ENCODE measurements at places on chromosomes 11 and 22.

DNA sequence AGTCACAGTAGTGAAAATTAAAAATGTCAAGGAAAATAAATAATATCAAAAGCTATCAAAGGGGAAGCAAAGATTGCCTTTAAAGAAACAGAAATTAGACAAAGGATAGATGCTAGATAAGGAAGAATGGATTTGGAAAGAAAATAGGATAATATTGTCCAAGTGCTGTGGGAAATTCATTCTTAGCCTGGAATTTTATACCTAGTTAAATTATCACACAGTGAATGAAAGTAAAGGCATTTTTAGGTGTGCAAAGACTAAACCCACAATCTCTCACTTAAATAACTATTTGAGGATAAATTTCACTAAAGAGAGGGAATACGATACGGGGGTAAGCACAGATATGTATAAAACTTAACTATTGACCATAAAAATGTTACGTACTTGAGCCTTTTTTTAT is 511.1 kb downstream of the TMEM135 start:
- DNase-seq, result no peak

DNA sequence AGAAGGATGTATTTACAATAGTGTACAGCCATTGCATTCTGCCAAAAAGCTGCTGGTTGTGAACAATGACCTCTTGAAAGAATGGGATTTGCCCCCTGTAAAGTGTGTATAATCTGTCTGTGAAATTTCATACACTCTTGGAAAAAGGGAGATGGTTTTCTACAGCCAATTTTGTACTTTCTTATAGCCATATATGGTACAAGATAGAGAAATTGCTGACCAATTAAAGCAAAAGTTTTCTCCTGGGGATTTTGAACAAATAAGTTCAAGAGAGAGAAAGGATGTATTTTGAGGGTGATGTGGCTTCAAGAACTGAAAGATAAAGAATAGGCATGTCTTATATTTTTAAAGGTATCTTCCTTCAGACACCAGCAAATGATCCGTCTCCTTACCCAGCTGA is 211.0 kb downstream of the NAV2 start:
- DNase-seq, result no peak

DNA sequence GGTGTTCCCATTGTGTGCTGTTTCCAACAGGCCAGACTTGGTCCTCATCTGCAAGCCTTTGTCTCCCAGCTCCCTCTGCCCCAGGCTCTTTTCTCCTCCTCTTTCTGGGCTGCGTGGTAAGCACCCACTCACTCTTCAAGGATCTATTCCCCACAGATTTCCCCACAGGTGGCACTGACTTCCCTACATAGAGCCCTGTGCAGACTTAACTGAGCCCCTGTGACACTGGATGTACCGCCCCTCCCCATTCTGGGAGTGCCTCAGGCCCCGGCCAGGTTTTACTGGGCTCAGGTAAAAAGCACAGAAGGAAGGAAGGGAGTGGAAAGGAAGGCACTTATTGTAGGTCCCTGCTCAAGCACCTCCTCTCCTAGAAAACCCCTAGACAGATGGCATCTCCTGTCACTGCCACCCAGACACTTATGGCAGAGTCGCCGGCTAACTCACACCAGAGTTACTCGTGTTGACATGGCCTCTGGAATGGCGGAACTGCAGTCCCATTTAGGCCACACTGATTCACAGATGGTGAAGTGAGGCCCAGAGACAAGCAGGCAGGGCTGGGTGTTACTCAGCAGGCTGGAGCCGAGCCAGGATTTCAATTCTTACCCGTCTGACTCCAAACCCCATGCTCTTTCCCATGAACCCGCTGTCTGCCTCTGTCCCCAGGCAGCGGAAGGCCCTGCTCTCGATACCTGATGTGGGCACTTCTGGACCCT is 47.2 kb downstream of the LRRC32 start:
- no peak for DNase-seq

DNA sequence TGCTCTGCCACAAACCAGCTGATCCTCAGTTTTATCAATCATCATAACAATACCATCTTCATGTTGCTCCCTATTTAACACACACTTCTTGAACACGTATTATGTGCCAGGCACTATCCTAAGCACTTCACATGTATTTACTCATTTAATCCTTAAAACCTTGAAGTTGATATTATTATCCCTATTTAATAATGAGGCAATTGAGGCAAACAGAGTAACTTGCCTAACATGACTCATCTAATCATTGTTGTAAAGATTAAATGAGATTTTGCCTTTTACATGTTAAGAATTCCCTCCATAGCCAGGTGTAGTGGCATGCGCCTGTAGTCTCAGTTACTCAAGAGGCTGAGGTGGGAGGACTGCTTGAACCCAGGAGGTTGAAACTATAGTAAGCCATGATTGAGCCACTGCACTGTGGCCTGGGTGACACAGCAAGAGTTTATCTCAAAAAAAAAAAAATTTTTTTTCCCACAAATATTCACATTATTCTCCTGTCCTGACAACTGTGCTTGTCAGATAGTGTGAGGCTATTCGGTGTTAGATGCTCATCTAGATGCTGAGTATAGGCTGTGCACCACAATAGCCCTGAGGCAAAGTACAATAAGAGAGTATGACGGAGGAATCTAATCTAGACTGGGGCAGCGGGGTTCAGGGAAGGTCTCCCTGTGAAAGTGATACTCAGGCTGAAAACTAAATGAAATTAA is 13.4 kb downstream of the CKAP5 start:
- DNase-seq, result no peak

DNA sequence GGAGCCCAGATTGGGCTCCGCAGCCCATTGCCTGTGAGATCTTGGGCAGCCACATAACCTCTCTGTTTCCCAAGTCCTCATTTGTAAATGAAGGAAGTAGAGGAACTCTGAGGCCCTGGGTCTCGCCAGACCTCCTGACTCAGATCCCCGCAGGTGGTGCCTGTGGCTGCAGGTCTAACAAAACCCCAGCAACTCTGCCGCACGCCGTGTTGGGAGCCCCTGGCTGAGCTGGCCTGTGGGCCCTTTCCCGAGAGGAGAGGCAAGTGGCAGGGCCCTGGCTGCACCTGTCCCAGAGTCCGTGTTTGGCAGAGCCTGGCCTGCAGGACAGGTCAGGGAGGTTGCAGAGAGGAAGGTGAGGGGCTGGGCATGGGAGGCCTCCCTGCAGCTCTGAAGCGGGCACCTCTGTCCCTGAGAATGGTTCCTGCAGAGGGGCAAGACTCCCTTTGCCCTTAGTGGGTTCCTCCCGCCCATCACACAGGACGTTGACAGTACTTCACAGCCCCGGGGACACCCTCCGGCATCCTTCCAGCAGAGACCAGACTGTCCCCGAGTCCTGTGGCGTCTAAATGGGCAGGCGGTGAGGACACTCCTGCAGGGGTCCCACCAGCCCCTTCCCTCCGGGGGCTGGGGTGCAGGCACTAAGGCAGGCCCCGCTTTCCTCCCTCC is 67.7 kb downstream of the ARHGAP8 start:
- no peak for DNase-seq

GRCh38 chr22:48886604-48887393 is 940.9 kb downstream of the BRD1 start:
- DNase-seq, result no peak

DNA sequence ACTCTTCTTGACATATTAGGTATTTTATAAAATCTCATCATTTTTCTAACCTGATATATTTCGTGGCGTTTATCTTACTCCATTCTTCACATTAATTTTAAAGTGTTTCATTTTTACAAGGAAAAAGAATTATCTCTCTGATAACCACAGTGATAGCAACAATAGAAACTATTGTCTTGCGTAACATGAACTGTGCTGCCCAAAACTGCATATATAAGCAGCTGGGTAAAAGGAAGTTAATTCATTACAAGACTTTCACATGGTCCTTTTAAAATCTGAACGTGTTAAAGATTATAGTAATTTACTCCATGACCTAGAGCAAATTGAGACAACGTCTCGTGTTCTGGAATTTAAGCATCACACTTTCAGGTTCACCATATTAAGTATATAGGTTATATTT is 210.4 kb upstream of the GRIA4 start:
- DNase-seq, result no peak

DNA sequence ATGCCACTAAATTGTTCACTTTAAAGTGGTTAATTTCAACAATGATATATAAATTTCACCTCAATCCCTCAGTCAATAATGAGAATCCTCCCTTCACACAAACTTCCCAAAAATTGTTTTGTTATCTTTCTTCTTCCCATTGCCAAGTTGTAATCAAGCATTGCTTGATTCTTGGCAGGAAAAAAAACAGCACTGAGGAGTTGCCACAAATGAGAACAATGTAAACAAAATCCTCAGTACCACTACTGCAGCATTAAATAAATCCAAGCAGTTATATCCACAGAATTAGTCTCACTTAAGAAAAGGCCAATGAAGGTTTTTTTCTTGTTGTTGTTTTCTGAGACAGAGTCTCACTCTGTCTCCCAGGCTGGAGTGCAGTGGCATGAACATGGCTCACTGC is 38.2 kb downstream of the FAM168A start:
- no peak for DNase-seq

DNA sequence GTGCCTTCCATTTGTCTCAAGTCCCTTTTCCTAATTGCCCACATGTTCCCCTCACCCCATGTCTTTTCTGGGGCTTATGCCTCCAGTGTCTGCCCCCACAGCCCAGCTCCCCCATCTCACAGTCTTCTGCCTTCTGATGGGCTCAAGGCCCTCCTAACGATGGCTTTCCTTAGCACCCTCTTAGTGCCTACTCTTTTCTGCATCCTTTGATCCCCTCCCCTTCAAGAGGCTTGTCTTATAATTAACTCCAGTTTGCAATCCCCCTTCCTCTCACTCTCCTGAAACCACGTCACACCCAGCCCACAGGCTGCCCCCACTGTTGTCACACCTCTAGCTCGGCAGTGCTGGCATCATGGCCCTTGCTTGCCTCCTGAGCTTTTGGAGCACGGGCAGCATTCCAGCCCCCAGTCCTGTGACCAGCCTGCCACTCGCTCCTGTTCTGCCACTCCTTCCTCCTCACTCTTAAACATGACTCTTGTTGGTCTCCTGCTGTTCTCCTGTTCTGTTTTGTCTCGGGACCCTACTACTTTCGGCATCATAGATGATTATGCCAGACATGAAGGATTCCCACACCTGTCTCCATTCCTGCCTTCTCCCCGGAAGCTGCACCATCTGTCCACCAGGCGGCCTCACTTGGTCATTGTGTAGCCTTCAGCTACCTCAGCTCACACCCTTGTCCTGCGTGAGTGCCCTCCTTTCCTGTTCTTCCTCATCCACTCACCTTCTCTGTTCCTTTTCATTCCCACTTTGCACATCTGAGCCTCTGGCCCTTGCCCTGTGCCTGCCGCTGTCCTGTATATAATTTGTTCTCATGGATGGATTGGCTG is 26.1 kb downstream of the UBE2L3 start:
- DNase-seq, result no peak

DNA sequence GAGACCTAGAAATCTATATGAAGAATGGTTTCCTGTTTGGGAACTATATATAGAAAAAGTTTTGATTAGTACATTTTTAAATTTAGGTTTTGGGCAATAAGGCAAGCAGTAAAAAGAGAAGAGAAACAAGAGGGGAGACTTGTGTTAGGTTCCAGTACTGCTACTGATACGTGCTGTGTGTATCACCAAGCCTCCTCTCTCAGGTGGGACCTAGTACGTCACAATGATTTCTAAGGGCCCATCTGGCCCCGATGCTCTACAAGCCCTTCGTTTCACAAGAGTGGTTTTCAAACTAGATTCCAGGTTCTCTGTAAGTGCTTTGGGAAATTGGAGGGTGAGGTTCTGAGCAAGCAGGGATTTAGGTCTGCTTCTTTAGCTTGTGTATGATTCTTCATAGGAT is 39.2 kb downstream of the USP35 start:
- DNase-seq, result no peak

DNA sequence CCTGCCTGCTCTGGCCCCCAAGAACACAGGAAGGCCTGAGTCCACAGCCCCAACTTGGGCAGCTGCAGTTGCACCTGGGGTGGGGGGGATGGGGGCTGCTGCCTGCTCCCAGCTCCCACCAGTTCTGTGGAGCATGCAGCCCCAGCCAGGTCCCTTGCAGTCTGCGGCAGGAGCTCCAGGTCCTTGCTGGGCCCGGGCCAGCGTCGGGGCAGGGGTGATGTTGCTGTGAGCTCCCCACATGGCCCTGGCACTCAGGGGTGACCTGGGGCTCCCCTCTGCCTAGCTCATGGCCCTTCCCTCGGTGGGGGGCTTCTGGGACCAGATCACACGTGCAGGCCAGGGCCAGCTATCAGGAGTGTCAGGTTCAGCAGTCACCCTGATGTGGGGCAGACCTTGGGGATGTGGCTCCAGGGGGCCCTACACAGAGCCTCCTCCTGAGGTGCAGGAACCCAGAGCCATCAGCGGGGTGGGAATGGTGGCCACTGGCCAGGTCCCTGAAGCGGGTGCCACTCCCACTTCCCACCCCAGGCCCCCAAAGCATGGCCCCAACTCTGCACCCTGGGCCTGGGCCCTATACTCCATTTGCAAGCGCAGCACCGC is 10.4 kb upstream of the MED17 start:
- DNase-seq, result no peak

GRCh38 chr22:45867118-45867905 is 109.7 kb downstream of the WNT7B start:
- no peak for DNase-seq

DNA sequence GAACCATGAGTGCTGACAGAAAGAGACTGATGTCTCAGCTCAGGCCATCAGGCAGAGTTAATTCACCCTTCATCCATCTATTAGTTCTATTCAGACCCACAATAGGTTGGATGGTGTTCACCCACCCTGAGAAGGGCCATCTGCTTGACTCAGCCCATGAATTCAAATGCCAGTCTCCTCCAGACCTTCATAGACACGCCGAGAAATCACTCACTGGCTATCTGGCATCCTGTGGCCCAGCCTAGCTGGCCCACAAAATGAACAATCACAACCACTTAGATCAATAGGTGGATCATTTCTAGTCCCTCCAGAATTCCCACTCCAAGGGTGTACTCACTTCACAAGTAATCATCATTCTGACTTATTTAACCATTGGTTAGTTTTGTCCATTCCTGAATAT is 58.2 kb downstream of the MYEOV start:
- no peak for DNase-seq

DNA sequence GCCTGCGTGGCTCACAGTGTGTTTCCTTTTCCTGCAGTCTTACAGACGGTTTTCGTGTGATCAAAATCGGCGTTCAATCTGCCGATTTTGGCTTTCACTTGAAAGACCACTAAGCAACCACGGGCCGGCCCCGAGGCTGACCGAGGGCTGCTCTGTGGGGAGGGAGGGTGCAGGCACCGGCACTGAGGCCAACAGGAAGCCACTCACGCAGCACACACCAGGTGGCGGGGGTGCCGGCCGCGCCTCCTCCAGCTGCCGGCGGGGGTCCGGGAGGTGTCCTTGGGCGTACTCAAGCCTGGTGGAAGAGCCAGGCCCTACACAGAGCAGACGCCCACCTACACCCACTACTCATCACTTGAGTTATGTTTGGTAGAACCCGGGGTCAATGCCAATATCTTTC is 14.3 kb downstream of the TOLLIP start:
- DNase-seq, result no peak

GRCh38 chr22:24436553-24436952 is 9.2 kb downstream of the ADORA2A start:
- DNase-seq, result no peak
